ENCODE measurements at places on chromosomes 16 and 17.

- DNase-seq, result no peak
These were observed 40.6 kb upstream of the PITPNM3 start for GRCh38 chr17:6596941-6597340.

DNA sequence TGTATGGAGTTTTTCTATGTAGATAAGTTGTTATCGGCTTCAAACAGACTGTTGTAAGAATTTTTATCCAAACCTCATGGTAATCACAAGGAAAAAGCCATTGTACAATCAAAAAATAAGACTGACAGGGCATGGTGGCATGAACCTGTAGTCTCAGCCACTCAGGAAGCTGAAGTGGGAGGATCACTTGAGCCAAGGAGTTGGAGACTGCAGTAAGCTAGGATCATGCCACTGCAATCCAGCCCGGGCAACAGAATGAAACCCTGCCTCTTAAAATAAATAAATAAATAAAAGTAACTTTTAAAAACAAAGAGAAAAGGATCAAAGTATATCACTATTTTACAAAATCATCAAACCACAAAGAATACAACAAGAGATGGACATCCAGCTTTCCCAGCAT, 14.4 kb downstream of the OR1A1 start:
- DNase-seq, result no peak

DNA sequence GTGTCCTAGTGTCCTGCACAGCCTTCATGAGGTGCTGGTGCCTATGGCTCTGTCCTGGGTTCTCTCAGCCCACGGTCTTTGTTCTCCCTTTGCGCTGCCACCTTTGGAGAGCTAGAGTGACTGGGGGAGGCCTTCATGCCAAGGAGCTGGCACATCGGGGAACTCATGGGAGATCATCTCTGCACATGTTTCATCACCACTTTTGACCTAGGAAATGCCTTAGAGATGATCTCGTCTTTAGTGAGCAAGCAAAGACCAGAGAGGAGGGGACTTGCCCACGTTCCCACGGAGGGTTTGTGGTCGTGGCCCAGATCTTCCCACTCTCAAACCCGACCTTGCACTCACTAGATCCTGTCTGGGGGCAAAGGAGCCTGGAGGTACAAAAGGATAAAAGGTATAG, 23.5 kb downstream of the TBX4 start:
- DNase-seq, result peak; percentile 51

DNA sequence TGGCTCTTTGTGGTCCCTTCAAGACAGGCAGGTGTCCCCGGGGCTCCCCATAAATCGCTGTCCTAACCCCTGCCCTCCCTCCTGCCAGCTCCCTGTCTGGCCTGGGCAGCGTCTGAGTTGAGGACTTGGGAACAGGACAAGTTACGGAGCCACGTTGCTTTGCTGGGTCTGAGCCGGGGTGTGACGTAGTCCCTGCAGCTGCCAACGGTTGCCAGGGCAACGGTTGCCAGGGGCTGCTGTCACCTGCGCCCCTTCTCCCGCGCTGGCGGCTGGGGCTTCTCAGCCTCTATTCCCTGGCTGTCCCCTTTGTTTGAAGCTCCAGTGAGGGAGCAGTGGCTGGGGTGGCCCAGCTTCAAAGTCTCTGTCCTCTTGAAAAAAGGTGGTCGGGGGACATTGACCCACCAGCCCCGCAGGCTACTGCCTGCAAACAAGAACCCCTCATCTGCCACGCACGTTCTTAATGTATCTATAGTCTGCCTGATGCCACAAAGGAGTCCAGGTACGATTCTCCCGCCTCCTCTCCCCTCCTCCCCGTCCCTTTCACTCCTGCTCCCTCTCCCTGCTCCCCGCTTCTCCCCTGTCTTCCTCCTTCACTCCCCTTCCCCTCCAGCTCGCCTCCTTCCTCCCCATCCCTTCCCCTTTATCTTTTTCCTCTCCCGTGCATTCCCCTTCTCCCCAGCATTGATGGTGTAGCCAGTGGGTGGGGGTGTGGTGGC, 10.9 kb downstream of the ADGRG1 start:
- no peak for DNase-seq

GRCh38 chr17:40539711-40540411, 25.4 kb downstream of the CCR7 start:
- no peak for DNase-seq

GRCh38 chr16:65319621-65320231, 197.9 kb upstream of the CDH11 start:
- DNase-seq, result no peak

DNA sequence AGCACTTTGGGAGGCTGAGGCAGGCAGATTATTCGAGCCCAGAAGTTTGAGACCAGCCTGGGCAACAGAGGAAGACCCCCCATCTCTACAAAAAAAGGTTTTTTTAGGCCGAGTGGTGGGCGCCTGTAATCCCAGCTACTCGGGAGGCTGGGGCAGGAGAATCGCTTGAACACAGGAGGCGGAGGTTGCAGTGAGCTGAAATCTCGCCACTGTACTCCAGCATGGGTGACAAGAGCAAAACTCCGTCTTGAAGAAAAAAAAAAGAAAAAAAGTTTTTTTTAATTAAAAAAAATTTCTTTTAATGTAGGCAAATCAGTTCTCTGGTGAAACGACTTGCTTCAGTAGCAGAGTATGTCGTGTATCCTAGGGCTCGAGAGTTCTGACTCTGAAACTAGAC, 10.9 kb downstream of the HSD3B7 start:
- no peak for DNase-seq

- no peak for DNase-seq
These were observed 428.8 kb downstream of the WWOX start for GRCh38 chr16:78528265-78528664.

DNA sequence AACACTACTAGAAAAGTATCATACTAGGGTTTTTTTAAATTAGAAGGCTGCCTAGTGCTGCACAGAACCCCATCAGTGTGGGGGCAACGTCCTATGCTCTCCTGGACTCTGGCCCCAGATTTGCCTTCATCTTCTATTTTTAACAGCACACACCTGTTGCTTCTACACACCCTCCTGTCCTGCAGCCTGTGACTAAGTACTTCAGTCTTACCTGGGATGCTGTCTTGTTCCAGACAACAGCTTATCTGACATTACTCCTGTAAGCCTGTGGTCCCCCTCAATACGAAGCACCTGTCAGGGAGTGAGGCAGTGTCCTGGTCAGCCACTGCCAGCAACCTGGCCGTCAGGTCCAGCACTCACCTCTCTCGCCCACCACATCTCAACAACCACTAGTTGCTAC, 247.6 kb upstream of the PSMD7 start:
- DNase-seq, result no peak

- no peak for DNase-seq
These were observed 130.5 kb downstream of the IRX5 start for GRCh38 chr16:55061126-55061525.

DNA sequence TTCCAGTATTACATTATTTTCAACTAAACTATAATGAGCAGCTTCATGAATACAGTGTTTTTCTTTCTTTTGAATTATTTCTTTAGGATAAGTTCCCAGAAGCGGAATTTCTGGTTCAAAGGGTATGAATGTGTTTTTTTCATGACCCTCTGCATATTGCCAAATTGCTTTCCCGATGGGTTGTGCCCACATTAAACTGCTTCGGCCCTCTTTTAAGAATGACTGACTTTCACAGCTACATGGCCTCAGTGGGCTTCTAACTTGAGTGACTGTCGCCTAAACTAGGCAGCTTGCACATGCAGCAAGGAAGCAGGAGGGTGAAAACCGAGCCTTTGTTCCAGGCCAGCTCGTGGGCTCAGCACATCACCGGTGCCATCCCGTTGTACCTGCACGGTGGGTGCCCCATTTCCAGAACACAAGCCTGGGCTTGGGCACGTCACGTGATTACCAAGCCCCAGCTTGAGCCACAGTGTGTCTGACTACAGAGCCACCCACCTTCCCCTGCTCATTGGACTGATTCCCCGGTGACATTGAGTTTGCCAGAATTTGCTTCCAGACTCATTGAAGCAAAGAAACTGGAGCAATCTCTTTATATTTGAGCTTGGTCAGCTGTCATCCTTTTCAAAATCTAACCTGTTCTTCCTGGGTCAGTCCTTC, 112.8 kb downstream of the CLEC16A start:
- DNase-seq, result no peak

DNA sequence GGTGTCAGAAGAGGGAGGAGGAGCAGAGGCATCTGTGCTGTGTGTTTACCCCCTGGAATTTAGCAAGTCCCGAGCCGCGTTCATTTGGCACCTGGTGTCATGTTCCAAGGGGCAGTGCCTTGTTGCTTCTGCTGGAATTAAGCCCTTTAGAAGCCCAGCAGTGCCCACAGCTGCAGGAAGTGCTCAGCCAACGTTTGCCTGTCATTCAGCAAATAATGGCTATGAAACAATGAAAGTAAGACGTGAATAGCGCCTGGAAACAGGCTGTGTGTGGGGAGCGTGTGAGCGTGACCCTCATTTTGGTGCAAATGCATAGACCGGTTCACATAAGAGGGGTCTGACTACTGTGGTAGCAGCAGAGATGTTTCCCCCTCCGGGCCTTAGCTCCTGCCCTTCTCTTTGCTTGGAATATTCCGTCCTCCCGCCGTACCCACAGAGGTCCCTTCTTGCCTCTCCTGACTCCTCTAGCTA, 5.8 kb upstream of the ATP2C2 start:
- no peak for DNase-seq

DNA sequence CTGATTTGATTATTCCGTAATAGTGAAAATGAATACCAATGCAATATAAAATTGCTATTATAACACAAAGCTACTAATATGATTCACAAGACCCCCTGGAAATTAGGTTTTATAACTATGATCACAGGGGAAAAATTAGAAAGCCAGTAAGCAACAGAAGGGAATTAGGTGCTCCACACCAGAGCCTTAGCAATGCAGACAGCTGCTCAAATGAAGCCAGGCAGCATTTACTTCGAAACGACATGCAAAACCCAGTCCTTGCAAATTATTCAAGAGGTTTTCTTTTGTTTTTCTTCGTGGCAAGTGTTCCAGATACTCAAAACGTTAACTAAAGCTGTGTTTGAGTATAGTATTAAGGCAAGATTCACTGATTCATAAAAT, 47.9 kb downstream of the TOX3 start:
- no peak for DNase-seq

- no peak for DNase-seq
These were observed 15.5 kb downstream of the SNX11 start for GRCh38 chr17:48123111-48123510.

GRCh38 chr17:57818066-57818465, 31.8 kb downstream of the MRPS23 start:
- no peak for DNase-seq

- DNase-seq, result peak; percentile 35
These were observed 96.1 kb downstream of the C17orf67 start for GRCh38 chr17:56737421-56738161.

GRCh38 chr17:27264068-27264812, 29.7 kb upstream of the WSB1 start:
- DNase-seq, result no peak

DNA sequence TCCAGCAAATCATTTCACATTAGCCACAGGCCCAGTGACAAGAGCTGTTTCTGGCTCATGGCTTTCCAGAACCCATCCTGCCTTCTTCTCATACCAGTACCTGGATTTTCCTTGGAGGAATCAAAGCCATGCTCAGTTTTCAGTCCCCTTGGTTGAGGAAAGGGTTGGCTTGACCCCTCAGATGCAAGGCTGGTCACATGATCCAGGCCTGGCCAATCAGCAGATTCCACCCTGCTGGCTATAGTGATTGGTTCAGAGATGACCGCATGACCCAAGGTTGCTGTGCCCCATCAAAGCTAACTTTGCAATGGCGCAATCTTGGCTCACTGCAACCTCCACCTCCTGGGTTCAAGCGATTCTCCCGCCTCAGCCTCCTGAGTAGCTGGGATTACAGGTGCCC, 45.0 kb downstream of the MMP15 start:
- no peak for DNase-seq

GRCh38 chr17:30228011-30228410, 7.5 kb downstream of the SLC6A4 start:
- no peak for DNase-seq

GRCh38 chr16:80324371-80324770, 216.4 kb upstream of the DYNLRB2 start:
- no peak for DNase-seq

- DNase-seq, result no peak
These were observed 864.0 kb downstream of the KCNJ2 start for GRCh38 chr17:71033336-71033735.

GRCh38 chr16:68251832-68252231, 6.7 kb downstream of the PLA2G15 start:
- no peak for DNase-seq

GRCh38 chr16:7218936-7219335, 113.7 kb upstream of the RBFOX1 start:
- DNase-seq, result no peak

DNA sequence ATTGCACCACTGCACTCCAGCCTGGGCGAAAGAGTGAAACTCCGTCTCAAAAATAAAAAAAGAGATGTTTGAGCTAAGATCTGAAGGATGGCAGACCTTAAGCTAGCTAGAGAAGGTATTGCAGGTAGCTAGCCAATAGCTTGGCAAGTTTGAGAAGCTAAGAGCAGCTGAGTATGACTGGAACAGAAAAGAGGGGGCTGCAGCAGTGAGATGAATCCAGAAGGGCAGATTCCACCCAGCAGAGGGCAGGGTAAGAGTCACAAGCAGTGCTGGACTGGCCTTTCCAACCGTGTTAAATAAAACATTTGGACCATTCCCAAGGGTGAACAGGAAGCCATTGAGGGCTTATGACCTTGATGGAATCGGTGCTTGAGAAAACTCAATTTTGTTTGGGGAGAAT, 5.7 kb upstream of the PHAF1 start:
- no peak for DNase-seq

GRCh38 chr16:2237493-2238149, 1.4 kb downstream of the DNASE1L2 start:
- no peak for DNase-seq

- DNase-seq, result no peak
These were observed 28.0 kb downstream of the GRB7 start for GRCh38 chr17:39765766-39766165.

- DNase-seq, result peak; percentile 72
These were observed 26.0 kb downstream of the ZDHHC7 start for GRCh38 chr16:84985079-84986065.

DNA sequence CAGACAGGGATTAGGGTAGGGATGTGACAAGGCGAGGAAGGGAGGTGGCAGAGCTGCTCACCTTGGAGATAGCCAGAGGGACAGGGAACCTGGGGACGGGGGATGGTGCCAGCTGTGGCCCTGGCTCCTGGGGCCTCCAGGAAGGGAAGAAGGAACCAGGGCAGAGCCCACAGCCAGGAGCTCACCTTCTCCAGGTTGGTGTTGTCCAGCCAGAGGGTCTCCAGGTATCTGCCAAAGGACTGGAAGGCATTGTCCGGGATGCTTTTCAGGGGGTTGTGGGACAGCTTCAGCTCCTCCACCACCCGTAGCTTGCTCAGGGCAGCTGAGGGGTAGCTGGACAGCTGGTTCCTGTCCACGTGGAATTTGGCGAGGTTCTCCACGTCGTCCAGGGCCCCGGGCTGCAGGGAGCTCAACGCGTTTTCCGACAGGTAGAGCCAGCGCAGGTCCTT, 801 bp downstream of the CHAD start:
- DNase-seq, result no peak
